ENCODE measurements at places on chromosomes 1 and 21.

- no peak for DNase-seq
Measured at GRCh38 chr1:89910268-89910667, 84.6 kb upstream of the ZNF326 start.

- no peak for DNase-seq
Measured at GRCh38 chr21:28298251-28298672, 694.4 kb downstream of the LTN1 start.

DNA sequence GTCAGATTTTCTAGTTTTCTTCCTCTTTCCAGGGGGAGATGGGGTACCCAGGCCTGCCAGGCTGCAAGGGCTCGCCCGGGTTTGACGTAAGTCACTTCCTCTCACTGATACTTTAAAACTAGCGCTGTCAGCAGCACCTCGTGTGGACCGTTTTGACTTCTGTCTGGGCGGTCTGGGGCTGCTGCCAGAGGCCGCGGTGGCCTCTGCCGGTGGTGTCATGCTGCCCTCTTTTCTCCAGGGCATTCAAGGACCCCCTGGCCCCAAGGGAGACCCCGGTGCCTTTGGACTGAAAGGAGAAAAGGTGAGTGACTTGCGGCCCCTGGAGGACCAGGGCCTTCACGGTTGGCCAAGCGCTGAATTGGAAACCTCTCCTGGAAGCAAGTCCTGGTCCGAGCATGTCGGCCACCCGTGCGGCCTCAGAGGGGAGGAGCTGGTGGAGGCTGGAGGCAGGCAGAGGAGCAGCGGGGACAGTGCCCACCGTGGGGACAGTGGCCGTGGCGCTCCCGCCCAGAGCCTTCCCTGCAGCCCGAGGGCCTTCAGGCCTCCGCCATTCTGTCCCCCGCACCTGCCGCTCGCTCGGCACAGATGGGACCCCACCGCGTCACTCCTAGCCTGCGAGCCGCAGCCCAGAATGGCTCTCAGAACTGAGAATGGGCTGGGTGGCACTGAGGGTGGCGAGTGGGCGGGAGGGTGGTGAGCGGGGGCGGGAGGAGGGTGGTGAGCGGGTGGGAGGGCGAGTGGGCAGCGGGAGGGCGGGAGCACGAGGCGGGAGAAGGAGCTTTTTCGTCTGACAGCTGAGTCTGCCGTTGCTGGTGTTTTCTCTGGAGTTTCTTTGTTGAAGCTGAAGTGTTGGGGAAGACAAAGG lies 9.4 kb downstream of the COL6A1 start:
- DNase-seq: no peak

- no peak for DNase-seq
Measured at GRCh38 chr21:41985662-41986416, 24.3 kb downstream of the ZBTB21 start.

DNA sequence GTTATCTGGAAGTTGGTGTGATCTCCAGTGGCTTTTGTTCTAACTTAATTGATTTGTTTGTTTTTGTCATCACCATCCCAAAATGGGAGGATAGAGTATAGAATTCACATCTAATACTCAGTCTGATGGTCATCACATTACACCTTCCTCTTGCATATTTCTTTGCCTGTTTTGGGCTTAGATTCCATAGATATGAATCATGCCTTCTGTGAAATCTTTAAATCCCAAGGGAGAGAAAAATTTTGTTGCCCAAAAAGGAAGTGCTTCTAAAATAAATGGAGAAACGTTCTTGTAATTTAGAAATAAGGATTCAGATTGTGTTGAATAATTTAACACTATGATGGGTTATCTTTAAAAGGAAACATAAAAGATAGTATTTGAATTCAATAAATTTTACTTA lies 446.0 kb upstream of the LRRC7 start:
- DNase-seq: no peak

DNA sequence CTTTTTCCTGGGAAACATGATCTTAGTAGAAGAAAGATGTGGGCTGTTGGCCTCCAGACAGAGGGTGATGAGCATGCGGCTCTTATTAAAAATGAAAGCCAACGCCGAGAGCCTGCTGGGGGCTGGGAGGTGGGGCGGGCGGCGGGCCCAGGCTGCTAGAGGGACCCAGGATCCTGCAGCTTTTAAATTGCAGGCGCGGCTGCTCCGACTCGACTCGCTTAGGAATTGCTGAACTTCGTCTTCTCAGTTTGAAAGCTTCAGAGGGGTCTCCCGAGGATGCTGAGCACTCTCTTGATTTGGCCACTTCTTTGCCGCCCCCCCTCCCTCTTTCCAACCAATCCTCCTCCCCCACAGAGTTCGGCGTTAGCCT lies 1.2 kb downstream of the AGPAT3 start:
- peak; percentile 51 for DNase-seq

- no peak for DNase-seq
Measured at GRCh38 chr1:91608876-91609275, 108.2 kb downstream of the CDC7 start.

DNA sequence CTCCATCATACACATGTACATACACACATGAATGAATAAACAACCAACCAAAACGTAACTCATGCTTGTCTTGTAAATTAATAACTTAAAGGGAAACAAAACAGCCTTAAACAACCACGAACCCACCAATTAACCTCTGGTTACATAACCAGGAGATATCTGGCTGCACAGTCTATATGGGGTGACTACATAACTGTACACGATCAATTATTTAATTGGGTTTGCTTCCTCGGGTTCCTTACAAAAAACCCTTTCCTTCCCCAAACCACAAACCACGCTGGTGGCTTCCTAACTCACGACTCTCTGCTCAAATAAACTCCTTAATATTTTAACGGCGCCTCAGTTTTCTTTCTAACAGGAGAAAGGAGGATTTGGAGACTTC lies 744 bp downstream of the ZNF670 start:
- DNase-seq: no peak

DNA sequence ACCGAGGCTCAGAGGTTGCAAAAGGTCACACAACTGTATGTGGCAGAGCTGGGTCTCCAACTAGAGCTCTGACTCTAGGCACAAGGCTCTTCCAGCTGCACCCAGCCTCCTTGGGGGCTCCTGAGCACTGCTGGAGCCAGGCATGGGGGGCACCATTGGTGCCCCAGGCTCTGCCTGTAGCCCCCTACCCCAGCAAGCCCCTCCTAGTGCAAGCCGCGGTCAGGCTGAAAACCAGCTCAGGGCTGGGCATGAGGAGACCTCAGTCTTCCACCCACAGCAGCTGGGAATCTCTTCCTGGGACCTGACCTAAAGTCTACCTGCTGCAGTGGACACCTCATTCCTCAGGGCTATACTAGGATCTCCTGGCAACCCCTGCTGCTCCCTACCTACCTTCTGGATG lies 14.6 kb downstream of the TNNT2 start:
- DNase-seq: no peak

DNA sequence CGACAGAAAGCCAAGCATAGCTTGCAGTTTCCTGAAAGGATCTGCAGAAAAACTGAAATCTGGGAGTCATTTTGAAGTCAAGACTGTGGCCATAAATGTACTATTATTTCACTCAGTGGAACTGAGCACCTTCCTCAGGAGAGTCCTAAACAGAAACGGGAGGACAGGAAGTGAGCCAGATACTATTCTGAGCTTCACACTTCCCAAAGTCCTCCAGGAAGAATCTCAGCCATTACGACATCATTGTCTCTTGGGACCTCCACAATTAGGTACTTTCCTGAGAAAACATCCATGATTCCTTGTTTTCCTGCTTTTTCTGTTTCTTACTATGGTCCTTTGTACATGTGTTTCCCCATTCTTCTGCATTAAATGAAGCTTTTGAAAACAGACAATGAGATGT lies 299.2 kb upstream of the USP25 start:
- no peak for DNase-seq

DNA sequence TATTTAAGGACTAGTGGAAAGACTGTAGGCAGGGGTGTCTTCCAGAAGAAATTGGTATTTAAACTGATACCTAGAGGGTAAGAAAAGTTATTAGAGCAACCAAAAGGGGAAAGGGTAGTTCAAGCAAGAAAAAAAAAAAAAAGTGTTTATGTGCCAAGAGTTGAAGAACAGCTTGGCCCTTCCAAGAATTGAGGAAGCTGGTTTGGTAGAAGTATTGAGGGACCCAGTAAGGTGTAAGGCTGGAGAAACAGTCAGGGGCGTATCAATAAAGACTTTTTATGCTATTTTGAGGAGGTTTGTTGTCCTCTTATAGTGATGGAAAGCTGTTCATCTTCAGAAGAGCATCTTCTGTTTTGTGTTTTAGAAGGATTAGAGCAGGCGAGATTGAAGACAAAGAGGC lies 108.3 kb downstream of the PTPRC start:
- no peak for DNase-seq

GRCh38 chr1:33908324-33908956 lies 44.6 kb downstream of the HMGB4 start:
- DNase-seq: no peak

DNA sequence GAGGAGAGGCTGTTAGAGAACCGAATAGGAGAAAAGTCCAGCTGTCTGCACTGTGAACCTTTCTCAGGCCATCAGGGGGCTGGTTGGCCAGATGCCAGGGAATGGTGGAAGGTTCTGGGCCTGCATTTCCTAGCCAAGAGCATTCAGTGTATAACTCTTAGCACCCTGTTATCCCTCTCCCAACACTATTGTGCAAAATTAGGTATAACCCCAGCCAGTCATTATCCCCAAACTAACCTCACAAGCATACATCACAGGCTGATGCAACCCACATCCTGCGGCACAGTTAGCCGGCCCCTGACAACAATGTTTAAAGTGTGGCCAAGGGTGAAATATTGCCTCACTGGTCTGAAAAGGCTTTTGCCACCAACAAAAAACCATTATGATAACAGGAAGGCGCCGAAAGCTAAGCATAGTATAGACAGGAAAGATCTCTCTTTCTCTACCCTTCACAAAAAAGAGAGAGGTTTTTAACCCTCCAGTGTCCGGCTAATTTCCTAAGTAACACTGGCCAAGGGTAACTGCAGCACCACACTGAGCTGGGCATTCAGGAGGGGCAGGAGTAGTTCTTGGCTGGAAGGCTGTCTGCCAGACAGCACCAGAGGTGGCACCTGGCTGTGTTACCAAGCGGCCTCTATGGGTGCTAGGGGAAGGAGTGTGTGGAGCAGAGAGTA lies 77.3 kb upstream of the BCAR3 start:
- DNase-seq: no peak

- no peak for DNase-seq
Measured at GRCh38 chr21:15850645-15851044, 120.9 kb downstream of the USP25 start.

DNA sequence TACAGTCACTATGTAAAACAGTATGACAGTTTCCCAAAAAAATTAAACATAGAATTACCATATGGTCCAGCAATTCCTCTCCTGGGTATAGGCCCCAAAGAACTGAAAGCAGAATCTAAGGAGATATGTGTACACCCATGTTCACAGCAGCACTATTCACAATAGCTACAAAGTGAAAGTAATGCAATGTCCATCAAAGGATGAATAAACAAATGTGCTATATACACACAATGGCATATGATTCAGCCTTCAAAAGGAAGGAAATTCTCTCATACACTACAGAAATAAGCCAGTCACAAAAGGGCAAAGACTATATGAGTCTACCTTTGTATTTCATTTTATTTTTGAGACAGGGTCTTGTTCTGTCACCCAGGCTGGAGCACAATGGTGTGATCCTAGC lies 120.4 kb downstream of the TOMM20 start:
- no peak for DNase-seq

DNA sequence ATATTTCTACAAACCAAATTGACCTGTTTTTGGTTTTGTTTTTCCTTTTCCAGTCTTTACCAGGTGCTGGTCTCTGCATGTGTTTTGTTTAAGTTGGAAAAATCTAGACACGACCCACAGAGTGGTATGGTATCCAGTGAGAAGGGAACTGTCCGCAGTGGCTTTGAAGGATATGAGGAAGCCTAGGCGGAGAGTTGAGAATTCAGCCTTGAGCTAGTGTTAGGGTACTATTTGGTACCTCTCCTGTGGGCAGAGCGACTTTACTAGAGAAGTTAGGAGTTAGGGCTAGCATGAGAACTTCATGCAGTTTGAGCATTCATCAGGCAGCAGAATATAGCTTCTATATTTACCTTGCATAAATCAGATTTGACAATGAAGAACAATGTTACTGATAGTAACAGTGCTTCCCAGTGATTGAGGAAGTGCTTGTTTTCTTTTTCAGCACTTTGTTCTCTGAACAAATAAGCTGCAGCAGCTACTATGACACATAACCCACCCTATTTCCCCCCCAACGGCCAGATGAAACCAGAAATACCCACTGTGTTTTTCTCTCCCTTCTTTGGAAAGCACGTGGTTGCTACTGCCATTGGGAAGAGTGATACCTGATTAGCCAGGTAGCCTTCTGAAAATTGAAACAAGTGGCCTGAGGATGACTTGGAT lies 19.0 kb downstream of the MRPS6 start:
- DNase-seq: no peak

DNA sequence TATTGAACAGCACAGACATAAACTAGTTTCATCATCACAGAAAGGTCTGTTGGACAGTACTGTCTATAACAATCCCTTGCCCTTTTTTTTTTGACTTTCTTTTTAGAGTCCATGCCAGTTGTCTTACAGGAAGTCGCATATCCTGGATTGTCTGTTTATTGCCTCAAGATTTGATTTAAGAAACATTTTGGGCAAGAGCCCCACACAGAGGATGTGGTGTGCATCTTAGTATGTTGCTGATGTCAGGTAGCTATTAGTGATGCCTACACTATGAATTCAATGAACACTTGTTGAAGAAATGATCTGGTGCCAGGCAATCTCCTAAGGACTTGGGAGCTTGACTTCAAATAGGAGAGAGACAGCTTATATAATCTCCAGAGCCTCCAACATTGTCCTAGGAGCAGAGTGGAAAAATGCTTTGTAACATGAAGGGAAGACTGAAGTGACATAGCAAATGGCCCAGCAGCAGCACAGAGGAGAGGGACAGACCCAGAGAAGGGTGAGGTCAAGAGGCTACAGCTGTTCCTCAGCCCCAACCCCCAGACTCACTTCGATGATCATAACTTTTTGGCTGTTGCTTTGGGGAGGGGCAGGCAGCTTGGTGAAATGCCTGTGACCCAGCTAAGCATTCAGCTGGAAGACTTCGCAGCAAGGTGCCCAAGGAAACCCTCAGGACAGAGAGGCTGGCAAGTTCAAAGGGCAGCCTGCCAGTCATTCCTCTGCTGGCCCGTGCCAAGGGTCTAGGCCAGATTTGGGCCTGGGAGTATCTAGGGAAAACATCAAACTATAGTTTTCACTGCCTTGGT lies 7.5 kb upstream of the RAB29 start:
- no peak for DNase-seq

Measured in B cell (primary cell).